ENCODE measurements at places on chromosomes 6 and 20. TPM values are rescaled to one million over a fixed set of nuclear protein-coding genes. Genes with fewer than 3 reads are reported as not detected.

Gene SLC52A3
- total RNA-seq = not detected

Gene MYH7B
- total RNA-seq = 0.36 TPM

Gene CUL9
- 34.5 TPM for total RNA-seq

Gene ABHD16B
- total RNA-seq = not detected

Gene PCSK2
- total RNA-seq = not detected

Gene SLC2A10
- 47.4 TPM for total RNA-seq

Gene VGLL2
- not detected for total RNA-seq

Gene SLPI
- 2.1 TPM for total RNA-seq

Gene EDN3
- not detected for total RNA-seq

Gene EPPIN
- total RNA-seq = not detected

Gene HLA-DPB1
- 8.7 TPM for total RNA-seq

Gene SH3BGRL2
- 2.2 TPM for total RNA-seq

Gene ELOVL4
- 6.8 TPM for total RNA-seq
